ENCODE measurements at places on chromosomes 12 and 14.

- DNase-seq = no peak
Measured at GRCh38 chr14:70665448-70666360, 24.0 kb downstream of the TTC9 start.

GRCh38 chr14:71905860-71906259 lies 26.4 kb upstream of the RGS6 start:
- DNase-seq = no peak

- no peak for DNase-seq
Measured at GRCh38 chr12:33830070-33830469, 192.2 kb upstream of the ALG10 start.

- no peak for DNase-seq
Measured at GRCh38 chr12:94977766-94978468, 25.6 kb downstream of the NDUFA12 start.

GRCh38 chr14:56422703-56423213 lies 156.8 kb upstream of the TMEM260 start:
- DNase-seq = peak; percentile 34

DNA sequence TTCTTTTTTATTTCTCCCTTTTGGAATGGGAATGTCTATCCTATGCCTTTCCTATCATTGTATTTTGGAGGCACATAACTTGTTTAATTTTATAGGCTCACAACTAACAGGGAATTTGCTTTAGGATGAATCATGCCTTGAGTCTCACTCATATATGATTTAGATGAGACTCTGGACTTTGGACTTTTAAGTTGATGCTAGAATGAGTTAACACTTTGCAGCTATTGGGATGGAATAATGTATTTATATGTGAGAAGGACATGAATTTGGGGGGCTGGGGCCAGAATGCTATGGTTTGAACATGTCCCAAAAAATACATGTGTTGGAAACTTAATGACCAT lies 365.3 kb downstream of the ZFP36L1 start:
- no peak for DNase-seq

GRCh38 chr12:45214749-45215418 lies 1.0 kb upstream of the ANO6 start:
- DNase-seq = no peak

- DNase-seq = no peak
Measured at GRCh38 chr12:62860501-62861411, 74.2 kb downstream of the PPM1H start.

- no peak for DNase-seq
Measured at GRCh38 chr12:91264178-91264577, 81.6 kb upstream of the DCN start.

DNA sequence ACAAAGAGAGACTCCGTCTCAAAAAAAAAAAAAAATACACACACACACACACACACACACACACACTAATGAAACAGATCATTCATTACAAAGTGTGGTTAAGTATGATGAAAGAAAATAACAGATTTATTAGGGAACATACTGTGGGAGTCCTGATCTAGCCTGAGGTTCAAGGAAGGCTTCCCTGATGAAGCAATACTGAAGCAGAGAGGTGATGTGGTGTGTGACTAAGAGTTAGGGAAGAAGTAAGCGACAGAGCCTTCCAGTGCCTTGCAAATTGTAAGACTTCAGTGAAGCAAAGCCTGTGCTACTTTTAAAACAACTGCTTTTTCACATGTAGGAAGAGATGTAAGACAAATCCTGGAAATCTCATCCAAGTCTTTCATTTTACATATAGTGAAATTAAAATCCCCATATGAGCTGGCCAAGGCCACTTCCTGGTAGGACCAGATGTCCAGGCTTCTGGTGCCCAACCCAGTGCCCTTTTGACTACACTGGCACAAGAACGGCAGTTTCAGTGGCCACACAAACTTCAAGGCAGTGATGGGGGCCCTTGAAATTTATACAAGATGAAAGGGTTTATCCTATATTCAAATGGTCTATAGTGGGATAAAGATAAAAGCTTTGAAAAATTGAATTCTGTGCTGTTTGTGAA lies 86.2 kb downstream of the STON2 start:
- DNase-seq = no peak

GRCh38 chr12:47935184-47935583 lies 28.2 kb upstream of the TMEM106C start:
- no peak for DNase-seq

GRCh38 chr14:94373708-94374107 lies 14.7 kb downstream of the SERPINA1 start:
- DNase-seq = peak; percentile 87

GRCh38 chr12:64270411-64270810 lies 48.3 kb upstream of the KICS2 start:
- no peak for DNase-seq
